ENCODE measurements at places on chromosomes 6 and 20.

DNA sequence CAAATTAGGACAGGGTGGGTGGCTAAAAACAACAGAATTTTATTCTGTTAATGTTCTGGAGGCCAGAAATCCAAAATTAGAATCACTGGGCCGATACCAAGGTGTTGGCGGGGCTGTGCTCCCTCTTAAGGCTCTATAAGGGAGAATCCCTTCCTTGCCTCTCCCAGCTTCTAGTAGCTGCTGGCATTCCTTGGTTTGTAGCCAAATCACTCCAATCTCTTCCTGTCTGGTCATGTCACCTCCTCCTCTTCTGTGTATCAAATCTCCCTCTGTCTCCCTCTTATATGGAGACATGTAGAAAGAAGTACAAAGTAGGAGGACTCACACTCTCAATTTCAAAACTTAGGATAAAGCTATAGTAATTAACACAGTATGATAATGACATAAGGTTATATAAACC lies 102.9 kb upstream of the SIRPA start:
- no peak for DNase-seq

DNA sequence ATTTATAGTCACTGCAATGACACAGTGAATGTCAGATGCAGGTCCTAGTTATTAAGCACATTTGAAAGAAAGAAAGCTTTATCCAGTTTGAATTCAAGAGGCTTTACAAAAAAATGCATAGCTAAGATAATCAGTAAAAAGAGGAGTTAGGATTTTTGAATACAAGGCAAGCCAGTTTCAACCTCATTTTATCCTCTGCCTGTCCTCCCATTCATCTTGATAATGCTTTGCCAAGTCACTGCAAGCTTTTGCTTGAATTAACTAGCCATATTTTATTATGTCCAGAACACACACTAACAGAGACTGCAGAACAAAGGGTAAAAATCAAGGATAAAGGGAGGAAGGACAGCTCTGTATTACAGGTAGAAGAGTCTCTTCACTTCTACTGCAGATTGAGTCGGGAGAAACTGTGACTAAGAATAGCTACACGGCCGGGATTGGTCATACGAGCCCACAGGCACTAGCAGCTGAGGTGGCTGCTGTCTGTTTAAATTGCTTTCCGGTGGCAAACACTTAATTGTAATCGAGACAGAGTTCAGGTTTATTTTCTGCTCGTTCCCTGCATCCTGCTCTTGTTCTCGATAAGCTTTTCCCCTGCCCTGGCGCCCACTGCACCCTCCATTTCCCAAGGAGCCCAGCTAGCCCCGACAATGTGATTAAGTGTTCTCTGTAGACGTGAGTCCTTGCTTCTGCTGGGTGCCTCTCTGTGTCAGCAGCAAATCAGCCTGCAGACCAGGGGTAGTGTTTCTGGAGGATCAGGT lies 30.5 kb upstream of the AKAP12 start:
- no peak for DNase-seq

GRCh38 chr6:134619077-134619476 lies 301.2 kb upstream of the SGK1 start:
- DNase-seq, result no peak

GRCh38 chr6:34027939-34028441 lies 117.9 kb downstream of the GRM4 start:
- DNase-seq, result no peak

GRCh38 chr6:2492686-2493523 lies 247.5 kb upstream of the GMDS start:
- DNase-seq, result no peak

DNA sequence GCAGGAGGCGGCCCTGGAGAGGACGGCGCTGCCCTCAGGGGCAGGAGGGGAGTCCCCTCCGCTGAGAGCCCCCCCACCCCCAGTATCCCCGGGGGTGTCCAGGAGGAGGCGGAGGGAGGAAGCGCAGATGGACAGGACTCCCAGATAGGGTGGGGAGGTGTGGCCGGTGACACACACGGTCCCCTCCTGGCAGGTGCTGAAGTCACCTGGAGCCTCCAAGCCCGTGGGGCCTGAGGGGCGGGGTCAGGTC lies 1.4 kb downstream of the STMN3 start:
- no peak for DNase-seq

DNA sequence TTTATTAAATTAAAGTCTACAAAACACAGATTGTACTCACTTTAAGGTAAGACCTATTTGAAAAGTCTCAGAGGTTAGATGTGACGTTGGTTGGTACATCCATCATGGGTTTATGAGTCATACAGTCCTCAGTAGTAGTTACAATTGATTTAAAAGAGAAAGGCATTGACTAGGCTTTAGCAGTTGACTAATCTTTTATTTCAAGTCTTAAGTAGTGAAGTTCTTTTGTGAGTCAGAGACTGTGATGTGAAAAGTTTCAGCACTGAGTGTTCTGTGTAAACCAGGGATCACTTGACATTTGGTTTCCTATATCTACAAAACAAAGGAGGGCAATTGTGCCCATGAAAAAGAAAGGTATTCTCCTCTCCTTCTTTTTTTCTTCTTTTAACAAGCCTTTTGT lies 221.3 kb downstream of the GRIK2 start:
- no peak for DNase-seq

GRCh38 chr6:130708338-130708737 lies 118.9 kb upstream of the SMLR1 start:
- no peak for DNase-seq

DNA sequence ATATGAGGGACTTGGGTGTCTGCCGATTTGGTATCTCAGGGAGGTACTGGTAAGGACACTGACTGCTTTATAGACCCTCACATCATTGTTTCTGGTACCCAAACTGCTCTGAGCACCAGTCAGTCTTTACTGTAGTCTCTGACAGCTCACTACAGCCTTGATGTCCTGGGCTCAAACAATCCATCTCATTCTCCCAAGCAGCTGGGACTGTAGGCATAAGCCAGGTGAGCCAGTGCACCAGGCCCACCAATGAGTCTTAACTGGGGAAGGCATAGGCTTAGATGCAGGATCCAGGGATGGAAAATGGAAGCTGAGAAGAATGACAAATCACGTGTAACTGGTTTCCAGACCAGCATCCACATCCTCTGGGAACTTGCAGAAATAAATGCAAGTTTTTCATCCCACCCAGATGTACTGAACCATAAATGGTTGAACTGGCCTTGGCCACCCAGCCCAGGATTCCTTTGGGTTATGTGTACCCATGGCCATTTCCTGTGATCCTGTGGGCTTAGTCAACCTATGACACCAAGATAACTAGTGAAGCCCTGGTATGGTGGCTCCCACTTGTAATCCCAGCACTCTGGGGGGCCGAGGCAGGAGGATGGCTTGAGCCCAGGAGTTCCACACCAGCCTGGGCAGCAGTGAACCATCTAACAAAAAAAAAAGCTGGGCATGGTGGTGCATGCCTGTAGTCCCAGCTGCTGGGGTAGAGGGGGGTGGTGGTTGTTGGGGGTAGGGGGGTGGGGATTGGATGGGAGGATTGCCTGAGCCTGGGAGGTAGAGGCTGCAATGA lies 5.8 kb downstream of the TUBB start:
- DNase-seq, result no peak

GRCh38 chr6:106122306-106122918 lies 36.3 kb downstream of the PRDM1 start:
- DNase-seq, result no peak

- DNase-seq, result no peak
These were observed 235.3 kb upstream of the NRSN1 start for GRCh38 chr6:23890543-23891227.

- no peak for DNase-seq
These were observed 439.3 kb upstream of the SULF2 start for GRCh38 chr20:48224533-48225050.

GRCh38 chr6:52227495-52227894 lies 16.8 kb downstream of the IL17F start:
- DNase-seq, result no peak

- DNase-seq, result no peak
These were observed 33.8 kb upstream of the AIG1 start for GRCh38 chr6:143026696-143027449.

- DNase-seq, result no peak
These were observed 391.5 kb upstream of the MANEA start for GRCh38 chr6:95185874-95186273.

DNA sequence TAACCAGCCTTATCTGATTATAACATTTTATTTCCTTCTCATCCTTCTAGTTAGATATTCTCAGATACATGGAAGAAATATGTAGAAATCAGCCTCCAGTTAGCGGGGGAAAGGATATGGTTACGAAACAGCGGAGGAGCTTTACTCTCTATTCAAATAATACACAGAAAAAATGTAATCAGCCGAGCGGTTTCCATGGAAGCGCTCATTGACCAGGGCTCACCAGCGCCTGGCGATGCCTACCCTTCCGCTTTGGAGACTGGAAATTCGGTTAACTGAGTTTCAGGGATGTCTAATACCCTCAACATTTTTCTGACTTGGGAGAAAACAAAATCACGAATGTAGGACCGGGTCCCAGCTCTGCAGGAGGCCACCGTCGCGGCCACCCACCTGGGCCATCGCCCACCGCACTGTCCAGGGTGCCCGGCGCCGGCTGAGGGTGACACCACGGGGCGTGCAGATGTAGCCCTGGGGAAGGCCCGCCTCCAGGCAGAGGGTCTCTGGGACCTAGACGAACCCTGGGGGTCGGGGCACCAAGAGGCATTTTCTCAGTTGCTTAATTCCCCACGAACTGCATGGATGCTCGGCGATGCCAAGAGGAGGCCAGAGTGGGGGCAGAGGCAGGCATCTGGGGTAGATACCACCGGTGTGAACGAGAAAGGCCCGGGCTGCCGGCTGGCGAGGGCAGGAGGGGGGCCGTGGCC lies 1.7 kb downstream of the PRR18 start:
- no peak for DNase-seq

DNA sequence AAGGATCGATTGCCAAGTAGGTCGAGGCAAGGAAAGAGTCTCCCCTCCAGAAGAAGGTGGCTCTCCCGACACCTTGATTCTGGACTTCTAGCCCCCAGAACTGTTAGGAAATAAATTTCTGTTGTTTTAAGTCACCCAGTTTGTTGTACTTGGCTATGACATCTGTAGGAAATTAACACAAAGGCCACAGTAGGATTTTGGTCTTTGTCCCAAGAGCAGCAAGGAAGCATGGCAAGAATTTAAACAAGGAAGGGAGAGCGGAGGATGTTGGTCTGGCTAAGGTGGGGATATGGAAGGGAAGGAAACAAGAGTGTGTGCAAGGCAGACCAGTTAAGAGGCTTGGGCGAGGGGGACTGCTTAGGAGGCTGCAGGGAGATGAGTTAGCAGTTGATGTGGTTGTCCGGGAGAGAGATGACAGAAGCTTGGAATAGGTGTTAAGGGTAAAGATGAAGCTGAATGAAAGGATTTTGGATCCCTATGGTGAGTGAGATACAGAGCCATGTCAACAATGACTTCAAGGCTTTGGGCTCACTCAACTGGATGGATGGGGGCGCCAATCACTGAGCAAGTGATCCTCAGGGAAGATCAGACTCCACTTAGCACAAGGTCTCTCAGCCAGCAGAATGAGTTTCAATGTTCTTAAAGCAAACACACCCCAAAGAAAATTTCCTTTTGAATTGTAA lies 140.5 kb upstream of the ZNF217 start:
- DNase-seq, result no peak

DNA sequence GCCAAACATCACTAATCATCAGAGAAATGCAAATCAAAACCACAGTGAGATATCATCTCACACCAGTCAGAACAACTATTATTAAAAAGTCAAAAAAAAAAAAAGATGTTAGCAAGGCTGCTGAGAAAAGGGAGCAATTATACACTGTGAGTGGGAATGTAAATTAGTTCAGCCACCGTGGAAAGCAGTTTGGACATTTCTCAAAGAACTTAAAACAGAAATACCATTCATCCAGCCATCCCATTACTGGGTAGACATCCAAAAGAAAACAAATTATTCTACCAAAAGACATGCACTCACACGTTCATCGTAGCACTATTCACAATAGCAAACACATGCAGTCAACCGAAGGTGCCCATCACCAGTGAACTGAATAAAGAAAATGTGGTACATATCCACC lies 213.9 kb downstream of the TTLL2 start:
- DNase-seq, result no peak

DNA sequence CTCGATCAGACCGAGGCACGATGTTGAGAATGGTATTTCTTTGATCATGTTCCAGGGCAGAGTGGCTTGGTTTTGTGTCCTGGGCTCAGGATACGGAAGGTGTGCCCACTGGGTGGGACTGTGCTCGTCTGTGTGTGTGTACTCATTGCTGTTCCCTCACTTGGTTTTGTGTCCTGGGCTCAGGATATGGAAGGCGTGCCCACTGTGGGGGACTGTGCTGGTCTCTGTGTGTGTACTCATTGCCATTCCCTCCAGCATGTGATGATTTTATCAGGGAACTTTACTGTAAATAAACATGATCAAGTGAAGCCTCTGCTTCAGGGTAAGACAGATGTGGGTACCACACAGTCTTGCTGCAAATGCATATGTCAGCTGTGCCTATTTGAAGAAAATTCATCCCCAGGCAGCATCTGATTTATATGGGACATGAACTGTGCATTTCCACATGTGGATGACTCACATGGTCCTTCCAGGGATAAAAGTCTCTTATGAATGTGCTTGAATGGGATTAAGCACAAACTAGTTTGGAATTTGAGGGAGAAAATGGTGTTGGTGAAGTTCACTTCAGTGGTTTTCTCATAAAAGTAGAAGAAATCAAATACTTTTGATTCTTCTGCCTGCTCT lies 274.3 kb downstream of the QKI start:
- DNase-seq, result no peak

DNA sequence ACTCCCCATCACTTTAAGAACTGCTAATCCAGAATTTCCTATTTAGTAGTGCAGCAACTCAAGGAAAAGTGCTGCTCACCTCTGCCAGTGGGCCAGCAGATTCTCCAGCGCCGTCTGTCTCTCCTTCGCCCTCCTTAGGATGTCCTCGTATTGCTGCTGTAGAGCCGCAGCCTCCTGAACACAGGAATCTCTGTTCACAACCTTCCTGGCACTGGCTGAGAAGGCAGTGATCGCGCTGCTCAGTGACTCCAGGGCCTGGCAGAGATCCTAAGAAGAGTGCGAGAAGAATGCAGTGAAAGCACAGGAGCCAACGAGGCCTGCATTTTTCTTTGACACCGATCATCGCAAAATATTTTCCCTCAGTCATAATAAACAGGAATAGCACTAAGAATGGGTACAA lies 209.0 kb downstream of the SYNE1 start:
- no peak for DNase-seq

DNA sequence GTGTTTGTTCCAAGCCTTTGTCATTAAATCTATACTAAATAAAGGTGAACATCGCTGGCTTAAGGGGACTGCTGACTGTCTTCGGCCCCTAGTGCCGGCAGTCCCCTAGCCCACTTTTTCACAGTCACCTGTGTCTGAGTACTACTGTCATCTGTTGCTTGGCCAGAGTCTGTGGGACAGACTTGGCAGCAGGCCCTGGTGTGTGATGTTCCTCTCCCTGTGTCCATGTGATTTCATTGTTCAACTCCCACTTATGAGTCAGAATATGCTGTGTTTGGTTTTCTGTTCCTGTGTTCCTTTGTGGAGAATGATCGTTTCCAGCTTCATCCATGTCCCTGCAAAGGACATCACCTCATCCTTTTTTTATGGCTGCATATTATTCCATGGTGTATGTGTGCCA lies 133.4 kb downstream of the HAO1 start:
- no peak for DNase-seq

DNA sequence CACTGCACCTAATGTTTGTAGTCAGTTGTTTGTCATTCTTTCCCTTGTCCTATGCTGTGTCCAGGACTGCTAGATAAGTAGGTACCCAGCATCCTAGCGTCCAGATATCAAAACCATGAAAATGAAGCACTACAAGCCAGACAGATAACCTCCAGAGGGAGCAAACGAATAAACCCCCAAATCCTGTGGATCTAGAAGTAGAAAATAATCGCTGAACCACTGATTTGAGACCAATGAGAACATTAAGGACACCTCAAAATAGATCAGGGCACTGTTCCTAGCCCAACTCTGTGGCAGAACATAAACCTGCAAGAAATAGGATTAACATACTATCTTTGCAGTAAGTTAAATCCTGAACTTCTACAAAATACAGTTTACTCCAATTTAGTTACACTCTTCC lies 1.1 kb upstream of the KLHL32 start:
- DNase-seq, result no peak
